ENCODE measurements at places on chromosomes 13 and 19.

GRCh38 chr19:16180611-16181010 is 4.6 kb upstream of the FAM32A start:
- DNase-seq, result no peak

- DNase-seq, result no peak
Observed at GRCh38 chr13:33376212-33376611, 90.7 kb upstream of the STARD13 start.

DNA sequence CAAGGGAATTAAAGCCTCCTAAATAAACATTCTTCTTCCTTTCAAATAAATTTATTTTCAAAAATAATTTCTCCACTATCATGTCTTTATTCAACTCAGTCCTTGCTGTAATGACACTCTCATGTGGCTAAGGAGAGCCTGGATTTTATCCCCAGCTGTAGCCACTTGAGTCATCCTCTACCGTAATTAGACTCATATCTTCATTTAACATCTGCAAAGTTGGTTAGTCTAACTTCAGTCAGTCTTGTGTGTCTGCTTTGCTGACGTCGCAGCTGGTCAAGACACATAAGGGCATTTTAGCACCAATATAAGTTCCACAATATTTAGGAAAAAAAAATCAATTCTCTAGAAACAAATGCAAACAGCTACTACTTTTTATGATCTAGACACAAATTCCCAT is 776.4 kb upstream of the ATXN8OS start:
- DNase-seq, result no peak

DNA sequence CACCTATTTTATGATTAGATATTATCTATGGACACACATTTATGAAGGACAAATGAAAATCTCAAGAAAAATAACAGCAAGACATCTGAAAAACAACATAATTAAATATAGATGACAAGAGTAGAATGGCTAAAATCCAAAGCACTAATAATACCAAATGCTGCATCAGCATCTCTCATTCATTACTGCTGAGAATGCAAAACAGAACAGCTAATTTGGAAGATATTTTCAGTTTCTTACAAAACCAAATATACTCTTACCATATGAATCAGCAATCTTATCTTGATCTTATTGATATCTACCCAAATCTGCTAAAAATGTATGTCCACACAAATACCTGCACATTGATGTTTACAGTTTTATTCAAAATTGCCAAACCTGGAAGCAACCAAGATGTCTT is 829.1 kb upstream of the MIR17HG start:
- DNase-seq, result no peak
